ENCODE measurements at places on chromosomes 2 and 18.

DNA sequence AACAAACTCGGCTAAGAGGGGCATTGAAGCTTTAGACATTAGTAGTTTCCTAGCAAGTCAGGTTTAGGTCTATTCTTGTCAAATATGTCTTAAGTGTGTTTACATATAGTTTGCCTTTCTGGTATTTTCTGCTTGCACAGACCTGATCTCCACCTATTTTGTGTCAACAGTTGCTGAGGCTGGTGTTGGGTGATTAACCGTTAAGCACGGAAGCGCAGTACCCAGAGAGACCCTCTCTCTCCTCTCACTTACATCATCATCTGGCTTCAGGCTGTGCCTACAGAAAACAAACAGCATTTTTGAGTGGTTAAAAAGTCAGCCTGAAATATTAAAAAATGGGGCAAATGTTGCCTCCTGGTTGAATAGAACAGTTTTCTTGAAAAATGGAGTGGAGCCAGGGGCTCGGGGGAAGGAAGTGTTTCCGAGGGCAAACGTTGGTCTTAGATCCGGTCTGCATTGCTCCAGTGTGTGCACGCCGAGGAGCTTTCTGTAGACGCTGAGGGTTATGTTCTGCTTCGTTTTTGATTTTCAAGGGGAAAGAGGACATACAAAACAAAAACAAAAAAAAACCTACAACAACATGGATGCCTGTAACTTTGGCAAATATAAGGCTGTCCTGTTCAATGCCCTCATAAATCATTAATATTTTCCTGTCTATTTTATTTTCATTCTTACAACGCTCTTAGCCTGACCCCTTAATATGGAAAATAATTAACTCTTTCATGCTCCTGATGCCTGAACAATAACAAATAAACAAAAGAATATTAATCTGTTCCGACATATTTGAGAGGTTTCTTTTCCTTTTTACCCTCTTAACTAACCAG lies 120.8 kb downstream of the MEIS1 start:
- DNase-seq: no peak

DNA sequence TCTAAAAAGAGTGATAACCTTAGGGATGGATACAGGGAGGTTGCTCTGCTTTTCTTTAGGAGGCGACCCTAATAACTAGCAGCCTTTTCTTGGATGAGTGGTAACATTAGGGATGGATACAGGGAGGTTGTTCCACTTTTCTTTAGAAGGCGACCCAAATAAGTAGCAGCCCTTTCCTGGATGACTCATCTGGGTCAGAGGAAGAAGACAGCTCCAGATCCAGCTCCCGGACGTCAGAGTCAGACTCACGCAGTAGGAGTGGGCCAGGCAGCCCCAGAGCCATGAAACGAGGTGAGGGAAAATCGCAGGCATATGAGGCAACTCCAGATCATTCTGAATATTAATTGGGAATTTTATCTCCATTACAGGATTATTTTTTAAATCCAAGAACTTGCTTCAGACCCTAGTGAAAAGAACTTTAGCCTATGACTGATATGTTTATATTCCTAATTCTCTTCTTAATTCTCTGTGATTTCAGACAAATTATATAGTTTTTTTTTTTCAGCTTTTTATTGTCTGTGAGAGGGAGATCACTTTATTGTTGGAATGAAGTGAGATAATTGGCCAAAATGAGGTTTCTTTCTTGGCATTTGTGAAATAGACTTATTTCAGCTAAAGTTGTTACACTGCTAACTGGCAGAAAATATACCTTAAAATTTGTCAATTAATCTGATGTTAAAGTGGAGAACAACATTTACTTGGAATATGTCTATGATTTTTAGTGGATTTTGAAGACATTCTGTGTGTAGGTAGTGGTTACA lies 31.2 kb upstream of the C1GALT1C1L start:
- DNase-seq: peak; percentile 66

DNA sequence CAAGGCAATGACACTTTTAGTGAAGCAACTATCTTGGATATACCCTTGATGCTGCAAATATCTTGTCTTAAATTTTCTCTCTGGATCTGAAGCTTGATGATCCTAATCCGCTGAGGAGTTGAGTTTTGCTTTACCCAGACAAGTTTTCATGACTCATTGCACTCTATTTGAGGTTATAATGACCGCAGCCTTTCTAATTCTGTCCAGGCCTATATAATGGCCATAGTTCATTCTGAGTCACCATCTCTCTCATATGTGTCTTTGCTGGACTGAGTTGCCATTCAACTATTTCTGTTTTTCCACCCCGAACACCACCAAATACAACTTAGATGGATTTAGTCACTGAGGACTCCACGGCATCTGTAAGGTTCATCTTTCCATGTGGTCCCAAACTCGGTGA lies 802.1 kb upstream of the FAM98A start:
- no peak for DNase-seq

- DNase-seq: no peak
These were observed 90.1 kb downstream of the KLHL29 start for GRCh38 chr2:23475036-23475435.

- DNase-seq: no peak
These were observed 469.3 kb downstream of the PLCL1 start for GRCh38 chr2:198273660-198274059.

DNA sequence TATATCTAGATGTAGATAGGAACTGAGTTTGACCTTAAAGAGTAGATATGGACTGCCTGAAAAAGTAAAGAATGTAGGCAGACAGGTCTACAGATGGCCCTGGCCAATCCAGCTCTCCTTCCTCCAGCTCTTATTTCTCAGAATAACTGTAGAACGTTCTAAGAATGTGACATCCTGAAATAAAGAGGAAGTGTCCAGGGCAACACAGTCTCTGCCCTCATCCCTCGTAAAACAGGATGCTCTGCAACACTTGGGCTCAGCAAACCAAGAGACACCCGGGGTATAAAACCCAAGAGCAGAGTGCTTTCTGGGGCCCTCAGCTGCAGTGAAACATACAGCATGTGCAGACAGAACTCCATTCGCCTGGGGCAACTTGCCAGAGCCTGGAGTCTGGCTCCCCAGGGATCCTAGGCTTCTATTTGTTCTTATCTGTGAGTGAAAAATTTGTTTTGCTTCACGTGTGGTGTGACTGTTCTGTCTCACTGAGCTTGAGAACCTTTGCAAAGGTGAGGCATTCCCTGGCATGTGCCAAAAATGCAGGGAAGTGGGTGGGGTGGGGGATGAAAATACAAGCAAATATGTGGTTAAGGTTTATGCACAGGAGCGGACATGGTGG lies 401.0 kb downstream of the SETBP1 start:
- no peak for DNase-seq

GRCh38 chr2:46131-46470 lies 204 bp downstream of the FAM110C start:
- DNase-seq: no peak

- DNase-seq: no peak
These were observed 153.6 kb upstream of the KLF7 start for GRCh38 chr2:207319316-207319715.

DNA sequence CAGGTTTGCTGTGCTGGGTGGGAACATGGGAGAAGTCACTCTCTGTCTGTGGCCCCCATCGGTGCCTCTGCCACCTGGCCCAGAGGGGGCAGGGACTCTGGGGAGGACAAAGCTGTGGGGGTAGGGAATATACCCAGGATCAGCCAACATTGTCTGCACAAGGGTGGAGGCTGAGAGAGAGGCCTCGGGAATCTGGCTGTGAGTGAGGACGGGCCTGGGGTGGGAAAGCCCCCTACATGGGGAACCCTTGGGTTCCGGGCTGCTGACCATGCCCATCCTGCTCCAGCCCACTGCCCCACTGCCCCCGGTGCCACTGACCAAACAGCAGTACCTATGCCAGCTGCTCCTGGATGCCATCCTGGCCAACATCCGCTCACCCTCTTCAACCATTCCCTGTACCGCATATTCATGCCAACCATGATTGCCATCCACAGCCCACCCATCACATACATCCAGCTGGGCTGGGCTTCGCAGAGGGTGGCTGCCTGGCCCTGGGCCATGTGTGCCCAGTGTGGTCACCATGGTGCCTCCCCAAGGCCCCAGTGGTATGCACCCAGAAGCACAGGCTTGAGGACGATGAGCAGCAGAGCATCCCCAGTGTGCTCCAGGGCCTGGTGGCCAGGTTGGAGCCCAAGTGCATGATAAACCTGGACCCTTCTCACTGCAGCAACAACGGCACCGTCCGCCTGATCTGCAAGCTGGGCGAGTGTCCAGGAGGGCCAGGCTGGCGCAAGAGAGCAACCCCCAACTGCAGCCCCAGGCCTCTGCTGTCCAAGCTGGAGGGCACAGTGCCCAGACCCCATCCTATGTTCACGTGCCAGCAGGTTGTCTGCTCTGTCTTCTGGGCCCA lies 6.9 kb upstream of the POTEF start:
- no peak for DNase-seq

DNA sequence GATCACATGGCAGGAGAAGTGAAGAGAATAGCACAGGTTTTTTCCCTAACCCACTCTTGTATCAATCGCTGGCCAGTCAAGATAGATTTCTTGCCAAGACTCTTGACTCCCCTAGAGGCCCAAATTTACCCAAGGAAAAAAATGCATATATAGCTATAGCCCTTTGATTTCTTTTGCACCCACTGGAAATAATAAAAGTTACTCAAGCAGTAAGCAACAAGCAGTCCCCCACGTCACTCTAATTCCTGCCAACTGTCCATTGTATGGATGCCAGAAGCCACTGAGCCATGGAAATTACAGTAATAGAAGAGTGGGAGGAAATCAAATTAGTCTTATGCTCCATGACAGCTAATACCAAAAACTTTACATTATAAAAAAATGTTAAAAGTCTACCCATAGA lies 125.3 kb upstream of the SLC39A10 start:
- DNase-seq: no peak

GRCh38 chr18:68568364-68569155 lies 146.3 kb downstream of the TMX3 start:
- no peak for DNase-seq

DNA sequence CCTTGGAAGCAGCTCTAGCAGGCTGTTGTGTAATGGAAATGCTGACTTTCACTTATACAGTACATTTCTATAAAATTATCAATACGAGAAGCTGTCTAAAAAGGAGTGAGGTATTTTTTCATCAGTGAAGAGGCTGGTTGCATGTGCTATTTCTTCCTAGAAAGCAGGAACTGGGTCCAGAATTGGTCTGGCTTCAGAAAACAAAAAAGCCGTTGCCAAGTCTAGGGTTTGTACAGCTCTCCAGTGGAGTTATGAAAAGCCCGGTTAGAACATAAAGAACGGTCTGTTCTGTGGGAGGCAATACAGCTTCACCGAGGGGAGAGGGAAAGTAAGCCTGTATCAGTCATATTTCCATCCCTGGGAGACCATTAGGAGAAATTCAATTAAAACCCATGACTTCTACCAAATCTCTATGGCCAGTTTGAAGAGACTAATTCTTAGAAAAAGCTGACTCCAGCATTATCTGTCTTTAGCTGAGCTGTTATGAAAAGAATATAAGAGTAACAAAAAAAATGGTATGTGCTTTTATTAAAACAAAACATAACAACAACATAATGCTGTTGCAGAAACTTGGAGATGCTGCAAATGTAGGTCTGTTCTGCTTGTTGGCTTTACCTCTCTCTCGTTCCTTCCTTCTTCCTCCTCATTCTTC lies 217.0 kb downstream of the CMPK2 start:
- no peak for DNase-seq

- no peak for DNase-seq
These were observed 55.3 kb upstream of the LAPTM4A start for GRCh38 chr2:20106746-20107145.

DNA sequence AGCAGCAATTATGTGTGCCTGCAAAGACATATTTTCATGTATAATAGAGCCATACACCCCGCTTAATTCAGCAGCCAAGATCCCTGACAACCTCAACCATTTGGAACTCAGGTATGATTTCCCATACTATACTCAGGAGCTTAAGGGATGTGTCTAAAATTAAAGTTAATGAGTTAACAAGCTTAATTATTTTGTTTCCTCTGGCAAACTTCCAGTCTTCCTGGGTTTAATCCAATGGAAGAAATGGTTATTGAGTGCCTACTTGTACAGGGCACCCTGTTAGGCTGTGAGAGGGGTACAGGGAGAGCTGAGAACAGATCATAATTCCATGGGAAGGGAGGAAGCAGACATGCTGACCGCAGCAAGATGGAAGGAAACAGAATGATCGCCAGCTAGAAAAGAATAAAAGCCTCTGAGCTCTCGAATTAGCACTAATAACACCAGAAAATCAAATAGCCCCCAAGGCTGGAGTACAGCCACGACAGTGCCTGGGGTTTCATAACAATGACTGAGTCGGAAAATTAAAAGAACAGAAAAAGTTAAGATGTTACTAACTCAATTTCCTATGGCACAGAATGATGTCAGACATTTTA lies 20.8 kb upstream of the CEP68 start:
- DNase-seq: no peak

DNA sequence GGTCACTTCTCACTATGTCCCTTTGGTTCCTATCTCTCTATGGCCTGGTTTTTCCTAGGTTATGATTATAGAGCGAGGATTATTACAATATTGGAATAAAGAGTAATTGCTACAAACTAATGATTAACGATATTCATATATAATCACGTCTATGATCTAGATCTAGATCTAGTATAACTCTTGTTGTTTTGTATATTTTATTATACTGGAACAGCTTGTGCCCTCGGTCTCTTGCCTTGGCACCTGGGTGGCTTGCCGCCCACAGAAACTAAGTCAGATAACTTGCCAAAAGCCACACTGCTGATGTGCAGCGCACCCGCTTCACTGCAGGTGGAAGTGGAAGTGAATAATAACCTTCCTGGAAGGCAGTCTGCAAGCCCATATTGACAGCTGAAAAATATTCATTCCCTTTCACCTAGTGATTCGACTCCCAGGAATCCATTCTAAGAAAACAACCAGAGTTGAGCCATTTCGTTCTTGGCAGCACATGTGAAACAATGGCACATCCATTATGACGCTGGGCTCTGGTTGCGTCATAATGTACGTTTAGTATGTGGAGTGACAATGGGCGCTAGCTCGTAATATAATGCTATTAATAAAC lies 725 bp upstream of the ANKRD53 start:
- DNase-seq: peak; percentile 88

DNA sequence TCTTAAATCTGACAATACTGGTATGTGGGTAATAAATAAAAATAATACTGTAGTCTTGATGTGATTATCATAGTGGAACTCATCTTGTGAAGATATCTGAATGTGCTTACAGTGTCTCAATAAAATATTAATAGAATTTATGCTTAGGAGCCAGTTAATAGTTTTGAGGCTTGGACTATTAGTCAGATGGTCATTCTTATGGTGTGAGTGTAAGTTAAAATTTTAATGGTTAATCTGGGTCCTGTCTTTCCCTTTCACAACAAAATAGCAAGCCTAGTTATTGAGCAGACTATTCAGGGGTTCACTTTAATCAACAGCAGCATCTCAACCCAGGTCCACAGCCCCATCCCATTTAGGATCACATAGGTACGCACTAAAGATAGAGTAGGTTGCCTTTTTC lies 138.9 kb downstream of the HAUS1 start:
- no peak for DNase-seq

GRCh38 chr2:189474526-189474925 lies 33.3 kb downstream of the WDR75 start:
- no peak for DNase-seq

DNA sequence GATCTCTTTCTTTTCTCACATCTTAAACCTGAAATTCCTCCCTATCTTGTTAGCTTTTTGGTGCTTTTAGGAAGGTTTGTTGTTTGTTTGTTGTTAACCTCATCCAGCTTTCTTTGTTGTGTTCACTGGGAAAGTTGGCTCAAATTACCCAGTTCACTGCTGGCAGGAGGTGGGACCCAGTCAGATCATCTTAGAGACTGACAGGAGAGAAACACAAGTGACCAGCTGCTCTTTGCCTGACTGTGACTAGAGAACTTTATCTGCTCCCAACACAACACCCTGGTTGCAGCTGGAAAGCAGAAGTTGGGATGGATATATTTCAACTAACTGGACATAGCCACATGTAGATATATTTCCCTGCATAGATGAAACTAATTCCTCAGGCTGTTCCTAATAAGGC lies 10.0 kb downstream of the MAPK4 start:
- DNase-seq: no peak

Measured in AG08396 (cell line).